ENCODE measurements at places on chromosomes 7 and 10.

GRCh38 chr10:61140765-61141392 lies 196.9 kb upstream of the RHOBTB1 start:
- no peak overlapping the region for H3K27ac ChIP-seq
- no peaks in the 10 kb centered on the region for H3K36me3 ChIP-seq
- no peak overlapping the region for H3K4me3 ChIP-seq
- H3K4me1 ChIP-seq, result no peaks in the 10 kb centered on the region

- no peaks in the 10 kb centered on the region for H3K4me1 ChIP-seq
- no peak overlapping the region for H3K27ac ChIP-seq
- no peak overlapping the region for H3K4me3 ChIP-seq
Measured at GRCh38 chr7:913736-914520, 37.6 kb downstream of the GET4 start.

DNA sequence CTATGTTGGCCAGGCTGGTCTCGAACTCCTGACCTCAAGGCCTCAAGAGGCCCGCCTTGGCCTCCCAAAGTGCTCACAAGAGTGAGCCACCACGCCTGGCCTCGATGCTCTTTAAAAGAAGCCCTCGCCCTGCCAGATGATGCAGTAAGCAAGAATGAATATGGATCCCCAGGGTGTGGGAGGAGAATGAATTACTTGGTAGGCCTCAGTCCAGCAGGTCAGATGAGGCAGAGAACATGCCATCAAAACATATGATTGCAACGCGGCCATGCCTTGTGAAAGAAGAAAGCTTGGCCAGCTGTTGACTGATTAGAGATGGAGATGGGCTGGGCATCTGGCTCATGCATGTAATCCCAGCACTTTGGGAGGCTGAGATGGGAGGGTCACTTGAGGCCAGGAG lies 68.7 kb downstream of the CAMK1D start:
- no peak for DNase-seq
- H3K27me3 ChIP-seq, result no peaks in the 10 kb centered on the region
- H3K27ac ChIP-seq, result no peak overlapping the region
- no peaks in the 10 kb centered on the region for H3K36me3 ChIP-seq
- H3K4me1 ChIP-seq, result peaks cover 8% of the 10 kb centered on the region

DNA sequence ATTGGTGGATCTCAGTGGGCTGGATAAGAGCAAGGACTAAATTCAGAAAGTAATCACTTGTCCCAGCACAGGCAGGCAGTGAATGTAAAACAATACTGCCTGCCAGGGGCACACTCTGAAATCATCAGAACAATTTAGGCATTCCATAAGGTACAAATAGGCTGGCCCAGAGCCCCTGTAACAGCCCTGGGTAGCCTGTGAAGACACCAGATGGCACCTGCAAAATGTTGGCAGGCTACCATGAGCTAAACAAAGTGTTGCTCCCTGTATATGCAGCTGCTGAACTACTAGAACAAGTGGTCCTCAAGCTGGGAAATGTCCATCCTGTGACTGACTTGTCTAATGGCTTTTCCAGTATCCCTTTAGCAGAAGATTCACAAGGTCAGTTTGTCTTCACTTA lies 3.0 kb upstream of the PRSS37 start:
- no peak overlapping the region for H3K4me3 ChIP-seq
- no peaks in the 10 kb centered on the region for H3K36me3 ChIP-seq
- H3K27ac ChIP-seq, result no peak overlapping the region
- no peaks in the 10 kb centered on the region for H3K27me3 ChIP-seq

DNA sequence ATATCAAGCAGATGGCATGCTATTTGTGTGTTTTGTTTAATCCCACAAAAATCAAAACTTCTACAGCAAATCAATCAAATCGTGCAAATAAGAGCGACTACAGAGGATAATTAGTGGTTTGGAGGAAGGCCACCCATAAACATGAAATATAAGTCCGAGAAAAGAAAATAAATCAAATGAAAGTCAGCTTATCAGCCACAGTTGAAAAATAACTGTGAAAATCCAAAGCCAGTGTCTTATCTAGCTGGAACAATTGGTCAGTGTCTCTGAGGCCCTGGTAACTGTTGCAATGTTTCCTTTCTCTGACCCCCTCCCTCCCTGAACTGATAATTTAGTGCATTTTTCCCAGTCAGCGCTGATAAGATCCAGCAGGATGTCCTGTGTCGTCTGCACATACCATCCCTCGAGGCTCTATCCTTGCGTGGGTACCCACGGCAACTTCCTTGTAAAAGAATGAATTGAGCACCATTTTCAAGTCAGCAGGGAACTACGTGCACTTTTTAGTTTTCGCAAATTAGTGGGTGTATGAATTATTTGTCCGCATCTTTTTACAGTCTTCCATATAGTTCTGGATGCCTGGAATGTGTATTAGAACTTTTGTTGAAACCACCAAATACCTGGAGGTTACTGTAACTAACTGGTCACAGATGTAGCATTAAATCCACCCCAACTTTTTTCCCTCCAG lies 10.8 kb upstream of the JCAD start:
- H3K36me3 ChIP-seq, result no peaks in the 10 kb centered on the region
- DNase-seq, result no peak
- no peak overlapping the region for H3K27ac ChIP-seq
- no peak overlapping the region for H3K4me3 ChIP-seq
- H3K27me3 ChIP-seq, result peaks cover 15% of the 10 kb centered on the region

DNA sequence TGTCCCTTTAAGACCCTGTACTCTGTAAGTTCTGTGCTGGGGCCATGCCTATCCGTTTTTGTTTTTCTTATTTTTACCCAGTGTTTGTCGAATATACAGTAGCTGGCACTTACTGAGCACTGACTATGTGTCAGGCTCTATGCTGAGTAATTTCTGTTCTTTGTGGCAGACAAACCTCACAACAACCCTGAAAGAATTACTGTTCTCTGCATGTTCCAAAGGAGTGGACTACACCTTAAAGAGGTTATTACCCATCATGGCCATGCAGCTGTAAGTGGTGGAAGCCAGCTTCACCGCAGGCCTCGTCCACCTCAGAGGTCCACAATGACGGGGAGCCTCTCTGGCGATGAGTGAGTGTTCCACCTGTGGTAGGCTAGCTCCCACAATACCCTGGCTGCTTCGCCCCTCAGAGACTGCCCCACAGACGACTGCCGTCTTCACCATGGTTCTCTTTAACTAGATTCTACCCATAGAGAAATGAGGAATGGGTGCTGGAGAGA lies 30.1 kb upstream of the RBM20 start:
- H3K27ac ChIP-seq, result no peak overlapping the region
- no peaks in the 10 kb centered on the region for H3K36me3 ChIP-seq
- no peak overlapping the region for H3K4me3 ChIP-seq
- peaks cover 14% of the 10 kb centered on the region for H3K4me1 ChIP-seq

GRCh38 chr7:43700059-43700501 lies 29.2 kb downstream of the COA1 start:
- H3K4me3 ChIP-seq, result no peak overlapping the region
- peaks cover 26% of the 10 kb centered on the region for H3K4me1 ChIP-seq
- H3K27ac ChIP-seq, result no peak overlapping the region
- no peaks in the 10 kb centered on the region for H3K27me3 ChIP-seq
- DNase-seq, result no peak

DNA sequence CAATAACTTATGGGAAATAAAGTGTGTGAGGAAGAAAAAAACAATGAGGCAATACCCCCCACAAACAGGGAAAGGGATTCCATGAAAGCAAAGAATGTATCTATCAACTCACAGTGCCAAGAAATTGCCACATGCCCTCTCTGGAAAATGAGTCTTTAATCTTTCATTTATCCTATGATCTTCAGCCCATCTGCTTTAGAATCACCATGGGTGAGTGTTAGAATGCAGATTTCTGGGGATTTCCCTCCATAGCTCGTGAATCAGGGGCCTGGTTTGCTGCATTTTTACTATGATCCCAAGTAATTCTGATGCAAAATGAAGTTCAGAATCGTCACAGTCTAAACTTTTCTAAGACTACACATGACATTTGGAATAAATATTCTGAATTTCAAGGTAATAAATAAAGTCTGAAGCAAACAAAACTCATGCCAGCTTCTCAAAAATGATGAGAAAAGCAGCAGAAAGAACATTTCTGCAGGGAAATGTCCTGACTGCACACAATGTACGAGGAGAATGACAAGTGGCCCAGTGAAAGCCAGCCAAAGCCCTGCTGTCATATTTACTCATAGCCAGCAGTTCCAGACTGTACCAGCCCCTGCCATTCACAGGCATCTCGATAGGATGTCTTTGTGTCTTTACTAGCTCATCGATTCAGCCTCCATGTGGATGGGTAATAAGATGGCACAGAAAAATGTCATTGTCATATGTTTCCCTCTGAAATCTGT lies 167.1 kb downstream of the ELMO1 start:
- peaks cover 15% of the 10 kb centered on the region for H3K4me1 ChIP-seq
- DNase-seq, result no peak
- no peak overlapping the region for H3K4me3 ChIP-seq
- H3K27ac ChIP-seq, result no peak overlapping the region
- no peaks in the 10 kb centered on the region for H3K27me3 ChIP-seq

Data from T-cell (primary cell).